ENCODE measurements at places on chromosomes 5 and 9.
A peak's percentile ranks its signal among the peaks of the same experiment; 100 is the strongest.

DNA sequence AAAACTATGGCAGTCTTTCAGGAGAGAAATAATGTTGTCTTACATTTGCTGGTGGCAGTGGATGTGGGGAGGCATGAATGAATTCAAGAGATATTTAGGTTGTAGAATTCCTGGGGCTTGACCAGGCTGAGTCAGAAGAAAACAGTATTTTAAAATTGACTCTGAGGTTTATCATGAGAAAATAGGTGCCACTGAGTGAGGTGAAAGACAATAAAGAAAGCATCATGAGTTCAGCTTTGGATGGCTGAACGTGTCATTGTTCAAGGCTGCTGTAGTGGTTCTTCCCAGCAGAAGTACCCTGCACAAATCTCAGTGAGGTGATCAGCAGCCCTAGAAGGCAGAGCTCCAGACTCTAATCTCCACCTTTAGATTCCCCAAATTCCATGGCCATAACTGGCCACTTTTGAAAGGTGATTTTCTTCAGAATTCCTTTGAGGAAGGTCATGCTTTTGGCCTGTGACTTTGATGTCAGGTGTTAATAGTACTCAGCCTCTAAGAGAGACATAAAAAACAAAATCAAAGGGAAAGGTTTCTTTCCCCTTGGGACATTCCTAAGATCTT, 395.4 kb downstream of the NTRK2 start:
- no peak for DNase-seq

GRCh38 chr9:94740145-94740840, 13.8 kb downstream of the AOPEP start:
- DNase-seq, result no peak

DNA sequence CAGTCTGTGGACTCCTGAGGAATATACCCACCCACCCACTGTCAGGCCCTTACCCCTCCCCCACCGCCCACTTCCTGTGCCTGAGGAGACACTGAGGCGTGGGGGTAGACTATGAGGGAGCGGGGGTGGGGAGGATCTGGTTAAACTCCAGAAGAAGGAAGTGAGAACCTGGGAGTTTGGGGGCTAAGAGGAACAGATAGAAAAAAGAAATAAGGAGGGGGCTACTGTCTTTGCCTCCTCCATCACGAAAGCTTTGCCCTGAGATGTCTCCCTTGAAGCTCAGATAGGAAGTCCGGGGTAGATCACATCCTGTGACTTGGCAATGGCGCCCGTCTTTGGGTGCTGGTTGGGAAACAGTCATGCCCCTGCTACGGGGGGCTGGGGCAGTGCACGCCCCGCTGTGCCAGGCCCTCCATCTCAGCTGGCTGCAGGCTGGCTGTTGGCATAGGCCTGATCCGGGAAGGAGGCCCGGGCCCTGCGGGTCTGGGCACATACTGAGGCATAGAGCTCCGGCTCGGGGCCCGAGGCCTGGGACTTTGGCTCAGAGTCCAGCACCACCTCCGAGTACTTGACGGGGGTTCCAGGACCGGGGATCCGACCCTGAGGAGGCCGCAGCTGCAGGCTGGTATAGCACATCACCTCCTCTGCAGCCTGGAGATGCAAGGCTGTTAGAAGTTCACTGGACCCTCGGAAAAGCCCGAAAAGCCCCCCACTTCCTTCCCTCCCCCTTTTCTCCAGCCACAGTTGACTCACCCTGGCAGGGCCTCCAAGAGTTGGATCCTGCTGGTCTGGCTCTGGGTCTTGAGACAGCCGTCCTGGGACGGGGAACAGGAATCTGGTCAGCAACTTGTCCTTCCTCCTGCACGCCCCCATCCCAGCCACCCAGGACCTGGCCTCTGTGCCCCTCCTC, 1.0 kb downstream of the SIT1 start:
- DNase-seq, result no peak

DNA sequence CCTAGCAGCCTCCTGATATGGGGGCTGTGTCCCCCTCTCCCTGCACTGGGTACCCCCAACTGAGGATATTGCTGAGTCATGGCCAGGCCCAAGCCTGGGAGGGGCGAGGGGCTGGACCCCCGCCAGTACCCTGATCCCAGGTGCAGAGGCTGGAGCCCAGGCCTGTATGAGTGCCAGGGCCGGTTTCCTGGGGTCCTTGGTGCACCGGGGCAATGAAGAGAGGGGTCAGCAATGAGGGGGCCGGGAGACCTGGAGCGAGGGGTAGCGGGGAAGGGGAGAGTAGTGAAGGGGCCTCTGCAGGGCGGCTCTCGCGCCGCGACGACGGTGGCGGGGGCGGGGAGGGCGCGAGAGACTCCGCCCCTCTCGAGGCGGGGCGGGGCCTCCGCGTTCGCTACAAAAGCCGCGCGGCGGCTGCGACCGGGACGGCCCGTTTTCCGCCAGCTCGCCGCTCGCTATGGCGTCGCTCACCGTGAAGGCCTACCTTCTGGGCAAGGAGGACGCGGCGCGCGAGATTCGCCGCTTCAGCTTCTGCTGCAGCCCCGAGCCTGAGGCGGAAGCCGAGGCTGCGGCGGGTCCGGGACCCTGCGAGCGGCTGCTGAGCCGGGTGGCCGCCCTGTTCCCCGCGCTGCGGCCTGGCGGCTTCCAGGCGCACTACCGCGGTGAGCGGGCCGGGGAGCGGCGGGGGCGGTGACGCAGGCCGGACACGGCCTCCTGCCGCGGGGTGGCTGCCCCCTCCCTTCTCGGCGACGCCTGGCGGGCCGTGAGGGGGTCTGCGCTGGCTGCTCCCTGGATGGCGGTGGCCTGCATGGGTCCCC, at the start of gene SQSTM1:
Gene SQSTM1 (plus strand): TSS at position 423 of the 815 bp plus-strand sequence. CDS start 32 bp downstream, at position 455.
- DNase-seq, result peak; percentile 60

- DNase-seq, result no peak
Observed at GRCh38 chr5:55982957-55983381, 11.8 kb downstream of the IL6ST start.

GRCh38 chr9:27227192-27227591, 69.8 kb downstream of the EQTN start:
- DNase-seq, result peak; percentile 76

GRCh38 chr9:77521091-77521490, 127.0 kb downstream of the GNA14 start:
- DNase-seq, result no peak

DNA sequence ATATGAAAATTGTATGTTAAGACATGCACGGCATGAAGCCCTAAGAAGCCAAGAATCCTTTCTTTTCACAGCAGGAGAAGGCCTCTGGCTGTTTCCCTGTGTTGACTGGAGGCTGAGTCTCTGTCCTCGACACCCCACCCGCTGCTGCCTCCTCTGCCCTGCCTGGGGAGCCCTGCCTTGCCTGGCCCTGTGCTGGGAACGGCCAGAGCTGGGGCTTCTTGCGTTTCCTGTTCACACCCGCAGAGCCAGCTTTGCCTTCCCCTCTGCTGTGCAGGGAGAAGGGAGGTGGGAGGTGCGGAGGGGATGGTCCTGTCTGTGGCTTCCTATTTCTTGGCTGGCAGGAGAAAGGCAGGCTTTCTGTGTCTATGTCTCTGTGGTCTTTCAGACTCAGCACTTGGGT, 6.9 kb upstream of the GMCL2 start:
- DNase-seq, result no peak

GRCh38 chr5:113124265-113124664, 147.7 kb downstream of the DCP2 start:
- no peak for DNase-seq

DNA sequence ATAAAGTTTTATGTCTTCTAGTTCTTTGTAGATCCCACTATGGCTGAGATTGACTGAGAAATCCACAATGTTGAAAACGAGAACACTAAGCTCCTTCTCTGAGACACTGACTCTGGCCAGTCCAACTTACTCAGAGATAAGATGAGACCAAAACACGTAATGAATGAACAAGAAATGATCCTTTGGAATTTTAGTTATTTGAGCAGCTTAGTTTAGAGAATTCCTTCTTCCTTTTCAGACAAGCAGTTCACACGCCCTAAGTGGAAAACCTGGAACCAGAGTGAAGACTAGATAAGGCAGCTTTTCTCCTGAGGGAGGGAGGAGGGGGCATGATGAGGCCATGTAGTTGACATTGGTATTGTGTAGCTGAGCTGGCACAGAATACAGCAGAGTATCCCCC, 139.6 kb downstream of the GABRB2 start:
- no peak for DNase-seq

DNA sequence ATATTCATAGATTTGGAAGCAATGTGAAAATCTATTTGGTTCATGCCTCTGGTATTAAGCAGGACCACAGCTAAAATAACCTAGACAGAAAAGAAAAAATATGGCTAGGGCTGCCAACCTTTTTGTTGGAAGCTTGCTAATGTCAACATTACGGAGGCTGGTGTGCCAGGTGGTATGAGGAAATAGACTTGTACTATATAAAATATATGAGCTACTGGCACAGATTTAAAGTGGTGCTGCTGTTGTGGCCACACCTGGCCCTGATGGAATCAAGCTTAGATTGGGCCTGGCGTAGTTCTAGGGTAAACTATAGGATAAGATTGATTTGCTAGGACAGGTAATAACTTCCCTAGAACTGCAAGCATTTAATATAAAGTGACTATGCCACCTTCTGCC, 10.6 kb upstream of the PARP8 start:
- no peak for DNase-seq

DNA sequence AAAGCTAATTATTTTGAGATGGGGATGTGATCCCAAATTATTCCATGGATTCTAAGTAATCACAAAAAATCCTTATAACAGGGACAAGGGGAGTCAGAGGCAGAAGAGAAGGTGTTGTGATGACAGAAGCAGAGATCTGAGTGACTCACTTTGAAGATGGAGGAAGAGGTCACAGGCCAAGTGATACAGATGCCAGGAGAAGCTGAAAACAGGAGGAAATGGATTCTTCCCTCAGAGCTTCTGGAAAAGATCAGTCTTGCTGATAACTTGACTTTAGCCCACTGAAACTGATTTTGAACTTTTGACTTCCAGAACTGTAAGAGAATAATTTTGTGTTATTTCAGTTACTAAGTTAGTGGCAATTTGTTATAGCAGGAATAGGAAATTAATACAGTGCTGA, 105.3 kb downstream of the GCNT1 start:
- peak; percentile 19 for DNase-seq

DNA sequence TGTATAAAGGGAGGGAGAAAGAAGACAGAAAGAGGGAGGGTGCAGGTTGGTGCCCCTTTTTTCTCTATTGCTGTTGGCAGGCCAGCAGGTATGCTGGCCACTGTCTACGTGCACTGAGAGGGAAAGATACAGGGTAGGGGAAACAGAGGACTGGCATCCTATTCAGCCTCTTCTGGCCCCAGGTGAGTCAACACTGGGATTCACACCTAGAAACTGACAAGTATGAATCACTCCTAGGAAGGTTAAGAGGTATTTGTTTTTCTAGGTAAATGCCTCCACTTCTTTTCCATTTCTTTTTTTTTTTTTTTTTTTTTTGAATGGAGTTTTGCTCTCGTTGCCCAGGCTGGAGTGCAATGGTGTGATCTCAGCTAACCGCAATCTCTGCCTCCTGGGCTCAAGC, 2.8 kb upstream of the UBAP1 start:
- no peak for DNase-seq

DNA sequence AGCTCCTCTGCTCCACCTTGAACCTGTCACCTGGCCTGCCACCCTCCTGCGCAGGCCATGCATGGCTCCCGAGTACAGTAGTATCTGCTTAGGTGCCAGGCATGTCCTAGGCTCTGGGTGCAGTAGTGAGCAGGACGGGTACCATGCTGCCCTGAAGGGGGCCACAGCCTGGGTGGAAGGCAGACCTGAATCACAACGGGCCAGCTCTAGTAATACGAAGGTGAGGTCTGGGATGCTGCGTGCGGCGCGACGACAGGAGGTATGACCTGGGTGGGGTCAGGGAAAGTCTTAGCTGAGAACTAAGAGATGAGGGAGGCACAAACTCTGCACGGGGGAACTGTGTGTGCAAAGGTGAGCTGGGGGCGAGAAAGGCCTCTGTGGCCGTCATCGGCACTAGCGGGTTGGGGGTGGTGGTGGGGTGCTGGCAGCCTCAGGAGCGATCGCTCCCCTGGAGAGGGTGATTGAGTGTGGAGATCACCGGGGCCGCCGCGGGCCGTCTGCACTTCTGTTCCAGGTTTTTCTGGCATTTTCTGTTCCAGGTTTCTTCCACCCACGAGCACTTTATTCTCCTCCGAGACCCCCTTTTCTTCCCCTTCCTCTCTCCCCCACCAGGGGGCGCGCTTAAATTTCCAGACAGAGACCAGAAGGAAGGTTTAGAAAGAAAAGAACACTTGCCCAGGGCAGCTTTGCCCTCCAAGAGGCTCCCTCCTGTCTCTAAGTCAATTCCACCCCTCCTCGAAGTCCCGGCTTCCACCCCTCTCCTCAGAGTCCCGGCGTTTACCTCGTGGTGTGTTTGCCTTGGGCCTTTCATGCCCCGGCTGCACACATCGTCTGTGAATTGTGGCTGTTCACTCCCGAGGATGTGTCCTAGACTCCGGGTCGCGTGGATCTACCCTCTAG, 15.1 kb downstream of the PDLIM4 start:
- DNase-seq, result peak; percentile 46

DNA sequence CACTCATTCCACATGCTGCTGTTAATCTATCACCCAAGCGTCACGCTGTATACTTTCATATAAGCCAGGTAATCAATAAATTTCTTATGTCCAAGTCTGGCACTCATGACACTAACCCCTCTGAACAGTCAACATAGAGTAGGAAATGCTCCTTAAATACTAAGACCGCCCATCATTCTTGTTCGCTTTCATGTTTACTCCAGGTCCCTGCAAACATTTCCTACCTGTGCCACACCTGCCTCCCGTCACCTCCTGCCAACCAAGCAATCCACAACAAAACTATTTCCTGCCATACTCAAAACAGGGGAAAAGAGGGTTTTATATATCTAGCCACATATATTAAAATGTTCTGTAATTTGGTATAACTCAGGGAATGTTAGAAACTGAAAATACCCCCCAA, 39.0 kb downstream of the ZFR start:
- no peak for DNase-seq

GRCh38 chr5:19903611-19904010, 84.4 kb downstream of the CDH18 start:
- no peak for DNase-seq
